Stimulated activated naive CD4-positive, alpha-beta T cell (primary cell): ENCODE measurements at places on chromosomes 5 and 9.
A peak's percentile ranks its signal among the peaks of the same experiment; 100 is the strongest.

GRCh38 chr5:135429301-135430134, 17.6 kb downstream of the DCANP1 start:
- no peak for DNase-seq

GRCh38 chr5:65334077-65334476, 147.6 kb downstream of the ADAMTS6 start:
- no peak for DNase-seq

GRCh38 chr5:39102684-39103155, 28.5 kb upstream of the RICTOR start:
- no peak for DNase-seq

- no peak for DNase-seq
Observed at GRCh38 chr9:101585740-101586139, 9.0 kb downstream of the PPP3R2 start.

DNA sequence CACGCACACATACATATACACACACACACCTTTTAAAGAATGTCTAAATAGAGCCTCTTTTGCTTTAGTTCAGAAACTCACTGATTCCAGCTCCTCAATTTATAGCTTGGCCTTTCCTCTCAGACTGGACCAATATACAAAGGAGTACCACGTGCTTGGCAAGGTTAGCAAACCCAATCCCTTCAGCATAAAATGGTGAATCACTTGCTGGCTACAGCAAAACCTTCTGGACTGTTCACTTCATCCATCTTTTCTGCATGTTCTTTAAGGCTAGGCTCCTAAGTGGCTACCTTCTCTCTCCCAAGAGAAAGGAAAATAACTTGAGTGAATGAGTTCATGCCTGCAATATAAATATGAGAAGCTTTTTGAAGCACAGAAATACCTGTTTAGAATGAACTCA, 109.7 kb downstream of the LPAR1 start:
- no peak for DNase-seq

DNA sequence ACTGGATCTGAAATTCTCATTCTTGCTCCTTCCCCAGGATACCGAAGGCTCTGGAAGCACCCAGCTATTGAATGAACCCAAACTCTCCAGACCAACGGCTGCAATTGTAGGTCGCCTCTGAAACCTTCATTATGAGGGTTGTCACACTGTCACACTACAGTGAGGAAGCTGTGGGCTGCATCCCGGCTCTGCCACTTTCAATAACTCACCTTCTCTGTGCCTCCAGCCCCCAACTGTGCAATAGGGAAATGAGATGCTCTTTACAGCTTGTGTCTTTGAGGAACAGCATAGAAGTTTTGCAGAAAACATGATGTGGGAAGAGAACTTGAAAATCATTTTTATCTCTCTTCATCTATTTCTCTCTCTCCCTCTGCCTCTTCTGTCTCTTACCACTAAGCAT, 69.6 kb upstream of the TGFBR1 start:
- DNase-seq: no peak

- DNase-seq: no peak
Observed at GRCh38 chr9:95570646-95571045, 53.9 kb upstream of the PTCH1 start.

DNA sequence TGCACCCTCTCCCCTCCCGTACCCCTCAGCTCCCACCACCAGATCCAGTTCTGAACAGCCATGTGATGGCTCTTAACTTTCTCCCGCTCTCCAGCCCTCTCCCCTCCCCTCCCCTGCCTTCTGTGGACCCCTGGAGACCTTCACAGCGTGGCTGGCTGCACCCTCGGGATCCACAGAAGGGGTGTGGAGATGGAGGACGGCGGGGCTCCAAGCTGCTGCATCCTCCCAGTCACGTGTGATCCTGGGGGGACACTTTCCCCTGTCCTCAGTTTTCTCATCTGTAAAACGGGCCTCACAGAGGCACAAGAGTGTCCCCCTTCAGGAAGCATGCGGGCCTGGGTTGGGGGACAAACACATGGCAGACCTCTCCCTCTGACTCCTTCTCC, 276.0 kb upstream of the MVB12B start:
- DNase-seq: no peak

DNA sequence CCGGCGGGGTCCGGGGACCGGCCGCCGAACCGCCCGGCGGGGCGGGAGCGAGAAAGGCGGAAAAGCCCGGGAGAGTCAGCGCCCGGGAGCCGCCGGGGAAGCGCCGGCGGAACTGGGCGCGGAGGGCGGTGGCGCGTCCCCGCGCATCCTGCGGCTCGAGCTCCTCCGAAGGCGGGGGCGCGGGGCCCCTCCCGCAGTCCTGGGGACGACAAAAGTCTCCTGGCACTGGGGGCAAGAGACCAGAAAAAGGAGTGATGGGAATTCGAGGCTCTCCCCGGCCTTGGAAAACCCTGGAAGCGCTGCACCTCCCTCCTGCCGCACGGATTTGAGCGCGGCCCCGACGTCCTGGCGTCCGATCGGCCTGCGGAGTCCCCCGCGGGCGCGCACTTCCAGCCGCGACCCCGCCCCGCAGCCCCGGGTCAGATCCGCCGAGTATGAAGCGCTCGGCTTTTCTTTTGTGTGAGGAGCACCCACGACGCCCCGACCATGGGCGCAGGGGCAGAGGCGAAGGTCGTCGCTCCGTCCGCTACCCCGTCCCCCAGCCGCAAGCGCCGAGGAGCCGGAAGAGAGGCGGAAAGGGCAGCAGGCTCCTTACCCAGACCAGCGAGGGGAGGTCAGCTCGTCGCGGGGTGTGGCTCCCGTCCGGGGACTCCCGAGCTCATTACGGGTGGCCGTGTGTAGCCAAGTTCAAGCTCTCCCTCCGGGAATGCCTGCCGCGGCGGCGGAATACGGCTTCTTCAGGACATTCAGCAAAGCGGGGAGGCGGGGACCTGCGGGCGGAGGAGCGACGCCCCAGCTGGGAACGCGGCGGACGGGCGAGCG, at the start of gene EPB41L4A:
Gene EPB41L4A (minus strand): TSS at position 114 of the 822 bp plus-strand sequence. CDS start 238 bp downstream, outside the sequence.
- no peak for DNase-seq

- DNase-seq: no peak
Observed at GRCh38 chr5:62790348-62790747, 211.7 kb downstream of the LRRC70 start.

DNA sequence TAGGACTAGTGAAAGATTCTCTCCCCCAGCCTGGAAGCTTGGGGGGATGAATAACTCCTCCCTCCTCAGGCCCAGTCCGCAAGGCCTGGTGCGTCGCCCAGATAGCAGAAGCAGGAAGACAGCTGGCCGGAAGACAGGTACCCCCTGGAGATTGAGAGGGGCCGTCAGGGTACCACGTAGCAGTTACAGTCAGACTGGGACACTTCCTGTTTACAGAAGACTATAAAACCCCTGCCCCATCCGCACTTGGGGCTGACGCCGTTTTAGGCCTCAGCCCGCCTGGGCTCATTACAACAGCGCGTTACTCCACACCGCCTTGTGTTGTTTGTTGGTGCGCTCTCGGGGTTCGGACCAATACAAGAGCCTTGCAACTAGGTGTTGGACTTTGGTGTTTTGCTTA, 15.4 kb downstream of the SEMA6A start:
- DNase-seq: no peak

DNA sequence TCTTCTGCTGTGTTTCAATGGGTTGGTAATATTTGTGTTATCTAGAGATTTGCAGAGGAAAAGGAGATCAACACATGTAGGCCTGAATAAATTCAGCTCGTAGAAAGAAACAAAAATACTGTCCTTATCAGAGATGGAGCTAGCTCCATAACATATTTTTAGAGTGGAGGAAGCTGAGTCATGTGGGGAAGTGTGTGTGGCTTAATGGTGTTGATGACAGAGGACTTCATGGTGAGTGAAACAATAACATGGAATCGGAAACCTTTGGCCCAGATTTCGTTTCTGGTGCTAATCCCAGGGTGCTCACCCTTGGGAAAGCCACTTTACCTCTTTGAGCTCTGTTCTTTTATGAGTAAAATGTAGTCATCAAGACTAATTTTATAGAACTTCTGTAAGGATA, 825.0 kb downstream of the TLR4 start:
- no peak for DNase-seq

DNA sequence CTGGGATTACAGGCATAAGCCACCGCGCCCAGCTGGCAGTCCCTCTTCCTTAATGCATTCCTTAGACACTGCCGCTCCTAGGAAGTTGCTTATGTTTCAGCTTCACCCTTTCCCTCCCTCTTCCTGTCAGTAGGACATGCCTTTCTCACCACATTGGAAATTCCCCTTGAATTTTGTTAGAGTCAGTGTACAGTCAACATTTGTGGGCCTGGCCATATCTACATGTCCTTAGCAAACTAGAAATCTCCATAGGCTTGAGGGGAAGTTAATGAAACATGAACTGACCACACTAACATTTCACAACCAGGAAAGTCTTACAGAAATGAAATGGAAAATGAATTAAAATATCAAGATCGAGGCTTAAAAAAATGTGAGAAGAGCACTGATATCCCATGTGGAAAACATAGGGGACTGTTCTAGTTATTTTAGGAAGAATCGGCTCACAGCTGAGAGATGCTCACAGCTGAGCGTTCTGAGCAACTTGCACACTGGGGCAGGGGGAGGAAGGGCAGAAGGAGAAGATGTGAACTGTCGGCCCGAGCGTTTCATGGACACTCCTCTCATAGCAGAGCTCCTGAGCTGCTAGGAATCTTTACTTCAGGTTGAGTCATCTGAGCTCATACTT, 21.1 kb upstream of the LVRN start:
- no peak for DNase-seq

DNA sequence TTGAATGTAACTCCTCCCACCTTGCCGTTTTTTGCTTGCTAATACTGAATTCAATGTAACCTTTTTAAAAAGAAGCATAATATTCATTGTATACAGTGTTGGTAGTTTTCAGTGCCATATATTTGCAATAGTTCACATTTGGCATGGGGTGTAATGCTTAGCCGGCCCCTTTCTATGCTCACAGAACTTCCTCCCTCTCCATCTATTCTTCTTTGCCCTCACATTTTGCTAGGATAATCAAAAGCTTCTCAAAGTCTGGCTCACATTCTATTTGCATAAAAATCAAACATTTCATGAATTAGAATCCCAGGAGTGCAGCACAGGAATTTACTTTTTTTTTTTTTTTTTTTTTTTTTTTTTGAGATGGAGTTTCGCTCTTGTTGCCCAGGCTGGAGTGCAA, 226.3 kb upstream of the MPDZ start:
- no peak for DNase-seq

GRCh38 chr5:57850109-57850508, 367.5 kb upstream of the ACTBL2 start:
- no peak for DNase-seq

- no peak for DNase-seq
Observed at GRCh38 chr9:92666912-92667532, 2.9 kb downstream of the IPPK start.

GRCh38 chr5:125150041-125150669, 403.7 kb upstream of the ZNF608 start:
- DNase-seq: no peak

DNA sequence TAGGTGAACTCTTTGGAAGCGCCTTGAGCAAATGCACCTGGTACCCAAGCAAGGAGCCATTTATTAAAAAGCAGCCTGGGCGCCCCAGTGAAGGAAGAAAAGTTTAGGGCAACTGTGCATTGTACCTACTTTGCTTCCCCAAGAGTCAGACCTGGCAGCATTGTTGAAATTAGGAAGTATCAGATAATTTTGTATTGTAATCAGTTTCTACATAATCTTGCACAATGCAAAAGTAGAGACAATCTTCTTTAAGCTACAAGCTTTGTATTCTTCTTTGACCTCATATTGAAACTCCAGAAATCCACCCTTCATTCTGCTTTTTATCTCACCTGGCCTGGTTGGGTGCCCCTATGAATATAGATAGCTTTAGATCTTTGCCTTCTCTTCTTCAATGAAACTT, 490.8 kb downstream of the RASEF start:
- no peak for DNase-seq

- DNase-seq: peak; percentile 40
Observed at GRCh38 chr5:91225848-91226686, 157.1 kb downstream of the ARRDC3 start.

DNA sequence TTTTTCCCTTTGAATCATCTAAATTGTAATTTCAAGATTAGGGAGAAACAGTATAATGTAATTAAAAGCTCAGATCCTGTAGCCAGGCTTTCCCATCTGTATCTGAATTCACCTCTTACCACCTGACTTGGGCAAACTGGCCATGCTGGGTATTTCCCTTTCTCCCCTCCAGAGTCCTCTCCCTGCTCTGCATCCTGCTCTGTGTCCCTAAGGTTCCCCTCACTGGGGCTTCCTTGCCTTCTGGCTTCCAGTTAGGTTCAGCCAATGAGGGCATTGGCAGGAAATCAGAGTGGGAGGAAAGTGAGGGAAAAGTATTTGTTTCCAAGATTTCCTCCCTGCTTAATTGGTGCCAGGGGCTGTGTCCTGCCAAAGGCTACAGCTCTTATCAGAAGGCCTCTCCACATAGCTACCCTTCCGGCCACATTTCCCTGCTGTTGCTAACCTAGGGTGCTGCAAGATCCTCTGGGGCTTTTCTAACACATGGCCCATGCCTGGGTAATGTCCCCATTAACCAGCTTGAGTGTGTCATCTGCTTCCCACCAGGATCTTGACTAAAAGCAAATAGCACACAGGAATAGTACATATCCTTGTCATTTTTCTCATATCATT, 51.0 kb upstream of the MPDZ start:
- DNase-seq: no peak

GRCh38 chr5:87411973-87412629, 629 bp downstream of the CCNH start:
- peak; percentile 31 for DNase-seq

DNA sequence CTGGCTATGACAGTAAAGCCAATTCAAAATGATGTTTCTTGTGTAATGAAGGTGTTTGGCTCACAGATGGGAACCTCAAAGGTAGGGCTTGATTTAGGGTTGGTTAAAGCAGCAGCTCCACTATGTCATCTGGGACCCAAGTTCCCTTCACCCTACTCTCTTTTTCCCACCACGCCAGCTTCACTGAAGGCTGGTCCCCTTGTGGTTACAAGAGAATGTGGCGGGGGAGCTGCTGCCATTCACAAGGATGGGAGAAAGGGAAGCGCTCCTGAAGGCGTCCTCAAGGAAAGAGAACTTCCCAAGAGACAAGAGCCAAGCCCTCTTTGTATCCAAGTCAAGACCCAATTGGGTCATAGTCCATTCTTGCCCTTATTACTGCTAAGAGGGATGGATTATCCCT, 72.7 kb downstream of the NTRK2 start:
- DNase-seq: no peak

DNA sequence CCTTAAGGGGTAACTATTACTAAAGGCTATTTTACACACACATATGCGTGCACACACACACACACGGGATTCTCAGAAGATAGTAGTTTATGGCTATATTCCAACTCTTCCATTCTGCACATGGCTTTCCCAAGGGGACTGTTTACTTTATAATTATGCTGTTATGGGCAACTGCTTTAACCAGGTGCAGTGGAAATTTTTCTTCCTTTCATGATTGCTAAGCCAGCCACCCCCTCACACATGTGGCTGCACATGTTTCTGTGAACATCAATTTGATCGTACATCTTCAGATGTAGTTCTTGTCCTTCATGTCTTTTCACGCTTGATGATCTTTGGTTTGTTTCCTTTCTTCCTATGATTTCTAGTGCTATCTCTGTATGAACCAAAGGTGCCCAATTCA, 37.0 kb downstream of the MRPS30 start:
- no peak for DNase-seq
